ENCODE measurements at places on chromosomes 3 and 15.

DNA sequence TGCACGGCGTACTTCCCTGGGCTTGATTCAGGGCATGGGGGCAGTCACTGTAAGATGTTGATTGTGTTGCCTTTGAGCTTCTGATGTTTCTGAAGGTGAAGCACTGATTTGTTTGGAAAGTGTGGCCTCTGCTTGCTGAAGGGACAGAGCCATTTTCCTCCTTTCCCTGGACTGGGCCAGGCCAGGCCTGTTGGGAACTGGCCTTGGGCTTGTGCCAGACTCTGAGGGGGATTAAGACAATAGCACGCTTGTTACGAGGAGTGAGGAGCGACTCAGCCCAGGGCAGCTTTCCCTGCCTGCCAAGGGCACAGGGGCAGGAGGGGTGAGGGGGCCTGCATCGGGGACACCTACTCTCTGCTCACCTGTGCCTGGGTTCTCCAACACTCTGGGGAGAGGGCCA lies 42.9 kb downstream of the LINGO1 start:
- DNase-seq = no peak

DNA sequence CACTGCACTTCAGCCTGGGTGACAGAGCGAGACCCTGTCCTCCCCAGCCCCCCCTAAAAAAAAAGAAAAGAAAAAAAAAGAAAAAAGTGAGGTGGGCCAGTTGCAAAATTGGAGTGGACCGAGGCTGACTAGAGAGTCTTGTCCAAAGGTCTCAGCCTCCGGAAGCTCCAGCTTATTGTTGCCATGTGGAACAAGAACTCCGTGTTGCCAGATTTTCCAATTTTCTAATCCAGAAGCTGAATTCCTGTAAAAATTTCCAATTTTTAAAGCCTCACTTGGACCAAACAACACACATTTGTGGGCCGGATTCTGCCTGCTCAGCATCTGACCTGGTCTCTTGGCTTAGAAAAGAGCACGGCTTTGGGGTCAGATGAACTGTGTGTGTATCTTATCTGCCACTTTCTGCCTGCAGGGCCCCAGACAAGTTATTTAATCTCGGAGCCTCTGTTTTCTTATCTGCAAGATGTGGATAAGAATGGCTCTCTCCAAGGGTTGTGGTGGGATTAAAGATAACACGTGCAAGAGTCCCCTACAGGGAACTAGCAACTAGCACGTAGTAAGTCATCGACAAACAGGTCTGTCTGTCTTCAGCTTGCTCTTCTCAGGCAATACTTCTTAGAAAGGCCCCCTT lies 73.7 kb upstream of the TLE3 start:
- DNase-seq = no peak

DNA sequence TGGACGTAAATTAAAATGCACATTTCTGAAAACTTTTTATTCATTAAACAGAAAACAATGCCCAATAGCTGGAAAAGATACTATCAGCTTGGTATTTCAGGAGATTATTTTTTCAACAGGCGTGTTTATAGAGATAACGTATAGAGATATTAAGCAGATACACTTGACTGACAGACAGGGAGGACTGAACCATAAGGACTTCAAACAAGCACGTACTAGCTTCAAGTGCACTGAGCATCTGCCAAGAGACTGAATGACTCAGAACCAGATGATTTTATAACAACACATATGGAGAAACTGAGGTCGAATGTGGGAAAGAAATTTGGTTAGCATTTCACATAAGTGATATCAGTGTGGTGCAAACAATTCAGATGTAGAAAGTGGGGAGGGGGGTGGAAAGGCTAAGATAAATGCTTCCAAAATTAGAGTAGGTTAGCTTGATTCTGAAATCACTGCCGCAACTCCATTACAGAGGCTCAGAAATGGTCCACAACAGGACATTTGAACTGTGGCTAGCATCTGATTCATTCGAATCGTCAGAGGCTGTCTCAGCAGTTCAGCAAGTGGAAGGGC lies 103.5 kb downstream of the SEMA6D start:
- DNase-seq = no peak

- no peak for DNase-seq
These were observed 101.8 kb downstream of the DNAJB8 start for GRCh38 chr3:128364808-128365360.

DNA sequence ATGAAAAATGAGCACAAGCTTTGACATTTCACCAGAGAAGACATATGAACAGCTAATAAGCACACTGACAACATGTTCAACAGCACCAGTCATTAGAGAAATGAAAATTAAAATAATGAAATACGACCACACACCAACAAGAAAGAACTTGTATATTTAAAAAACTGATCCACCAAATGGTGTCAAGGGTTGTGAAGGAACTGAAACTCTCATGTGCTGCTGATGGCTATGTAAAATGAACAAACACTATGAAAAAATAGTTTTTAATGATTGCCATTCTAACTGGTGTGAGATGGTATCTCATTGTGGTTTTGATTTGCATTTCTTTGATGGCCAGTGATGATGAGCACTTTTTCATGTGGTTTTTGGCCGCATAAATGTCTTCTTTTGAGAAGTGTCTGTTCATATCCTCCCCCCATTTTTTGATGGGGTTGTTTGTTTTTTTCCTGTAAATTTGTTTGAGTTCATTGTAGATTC lies 193.8 kb downstream of the SCAPER start:
- no peak for DNase-seq

GRCh38 chr3:39378957-39379777 lies 4.0 kb upstream of the SLC25A38 start:
- DNase-seq = no peak

DNA sequence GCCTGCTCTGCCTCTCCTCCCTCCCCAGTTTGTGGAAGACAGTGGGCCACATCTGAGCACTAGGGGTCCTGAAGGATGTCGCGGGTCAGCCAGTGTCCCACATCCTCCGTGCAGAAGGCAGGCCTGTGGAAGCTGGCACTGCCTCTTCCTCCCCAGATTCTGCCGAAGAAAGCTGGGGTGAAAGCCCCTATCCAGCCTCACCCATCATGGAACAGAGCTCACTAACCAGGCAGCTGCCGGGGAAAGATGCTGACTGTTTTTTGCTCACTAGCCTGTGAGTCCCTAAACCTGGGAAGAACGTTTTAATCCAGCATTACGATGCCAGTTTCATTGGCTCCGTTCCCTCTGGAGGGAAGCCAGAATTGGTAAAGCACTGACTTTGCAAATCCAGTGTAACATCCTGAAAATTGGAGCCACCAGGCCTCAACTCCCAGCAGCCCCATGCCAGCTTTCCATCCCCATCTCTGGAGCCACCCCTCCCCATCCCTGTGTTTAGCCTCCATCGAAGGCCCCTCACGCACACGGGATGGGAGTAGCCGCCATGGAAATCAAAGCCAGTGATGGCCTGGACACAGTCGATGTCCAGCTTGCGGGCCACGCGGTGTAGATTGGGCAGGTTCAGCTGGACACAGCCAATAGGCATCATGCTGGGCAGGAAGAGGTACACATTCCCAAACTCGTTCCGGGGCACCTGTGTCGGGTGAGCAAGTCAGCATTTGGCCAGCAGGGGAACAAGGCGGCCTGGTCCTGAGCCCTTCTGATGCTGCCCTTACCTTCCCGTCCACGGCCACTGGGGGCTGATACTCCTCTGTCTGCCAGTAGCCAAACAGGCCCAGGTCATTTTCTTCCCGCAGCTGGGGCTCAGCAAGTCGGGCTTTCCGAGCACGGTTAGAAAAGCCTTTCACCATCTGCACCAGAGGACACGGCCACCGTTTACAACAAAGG lies 23.5 kb downstream of the TMEM43 start:
- no peak for DNase-seq

DNA sequence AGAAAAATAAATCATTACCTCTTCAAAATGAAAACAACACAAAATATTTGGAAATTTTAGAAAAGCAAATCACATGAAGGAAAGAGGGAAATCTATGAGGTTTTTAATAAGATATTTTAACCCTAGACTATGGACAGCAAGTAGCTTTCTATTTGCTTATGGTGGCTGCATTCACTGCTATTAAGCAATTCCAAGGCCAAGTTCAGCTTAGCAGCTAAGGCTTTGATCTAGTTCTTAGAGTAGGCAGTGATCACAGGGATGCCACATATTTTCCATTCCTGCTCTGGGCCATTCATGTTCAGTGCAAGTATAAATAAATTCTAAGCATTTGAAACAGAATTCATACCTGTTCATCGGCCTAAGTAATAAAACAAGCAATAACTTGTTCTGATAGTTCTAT lies 235.3 kb downstream of the CDIN1 start:
- no peak for DNase-seq

- DNase-seq = no peak
These were observed 412 bp downstream of the CHDH start for GRCh38 chr3:53845881-53846133.

GRCh38 chr15:45110256-45110820 lies 3.6 kb downstream of the DUOX2 start:
- DNase-seq = no peak

- DNase-seq = no peak
These were observed 567.3 kb downstream of the ROBO1 start for GRCh38 chr3:79200456-79200855.

GRCh38 chr3:193732391-193732790 lies 139.4 kb downstream of the OPA1 start:
- no peak for DNase-seq

DNA sequence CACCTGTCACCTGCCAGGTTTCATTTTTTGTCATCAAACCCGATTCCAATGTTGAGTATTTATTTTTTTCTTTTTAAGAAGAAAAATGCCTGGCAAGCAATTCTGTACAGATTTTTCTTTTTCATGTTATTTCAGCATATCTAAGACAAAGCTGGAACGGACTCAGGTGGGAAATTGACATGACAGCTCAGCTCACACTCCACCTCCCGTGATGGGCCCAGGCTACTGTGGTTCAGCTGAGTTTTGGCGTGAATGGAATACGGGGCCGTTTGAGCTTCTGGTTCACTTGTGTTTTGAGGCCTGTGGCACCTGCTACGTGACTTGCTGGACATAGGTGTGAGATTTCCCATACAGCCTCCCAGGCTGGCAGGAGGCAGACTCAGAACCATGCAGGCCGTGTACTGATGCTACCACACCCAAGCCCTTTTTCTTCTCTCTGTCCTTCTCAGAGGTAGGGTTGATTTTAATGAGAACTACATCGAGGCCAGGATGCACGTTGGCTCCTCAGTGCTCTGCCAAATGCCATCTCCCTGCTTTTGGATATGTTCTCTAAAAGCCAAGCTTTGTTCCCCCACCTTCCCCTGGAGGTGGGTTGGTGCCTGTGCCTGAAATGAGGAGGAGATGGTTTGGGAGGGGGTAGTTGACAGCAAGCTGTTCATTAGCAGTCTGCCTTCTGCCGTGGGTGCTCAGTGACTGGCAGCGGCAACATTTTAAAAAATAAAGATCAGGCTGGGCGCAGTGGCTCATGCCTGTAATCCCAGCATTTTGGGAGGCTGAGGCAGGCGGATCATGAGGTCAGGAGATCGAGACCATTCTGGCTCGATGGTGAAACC lies 48.7 kb downstream of the TRAK1 start:
- DNase-seq = no peak

DNA sequence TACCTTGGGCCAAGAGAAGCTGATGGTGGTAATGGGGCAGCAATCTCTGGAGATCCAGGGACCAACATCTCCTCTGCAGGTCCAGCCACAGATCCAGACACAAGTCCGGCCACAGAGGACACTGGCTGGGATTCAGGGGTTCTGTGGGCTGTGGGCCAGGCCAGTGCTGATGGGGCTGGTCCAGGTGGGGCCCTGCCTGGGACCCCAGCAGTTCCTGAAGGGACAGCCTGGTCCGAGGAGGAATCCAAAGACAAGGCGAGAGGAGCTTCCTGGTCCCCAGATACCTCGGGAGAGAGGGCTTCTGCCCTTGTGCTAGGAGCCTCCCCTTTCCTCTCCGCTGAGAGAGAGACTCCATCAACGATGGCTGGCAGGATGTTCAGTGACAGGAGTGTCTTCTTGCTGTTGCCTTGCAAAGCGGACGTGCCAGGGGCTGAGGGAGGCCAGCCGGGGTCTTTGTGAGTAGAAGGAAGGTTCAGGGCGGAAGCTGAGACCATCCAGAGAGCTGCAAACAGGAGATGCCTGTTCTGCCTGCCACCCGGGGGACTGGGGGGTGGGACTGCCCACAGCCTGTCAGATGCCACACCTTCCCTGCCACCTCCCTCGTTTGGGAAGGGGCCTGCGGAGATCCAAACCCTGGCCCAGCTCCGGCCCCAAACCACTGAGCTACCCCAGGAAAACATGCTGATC lies 24.5 kb upstream of the GOLGA6C start:
- no peak for DNase-seq

DNA sequence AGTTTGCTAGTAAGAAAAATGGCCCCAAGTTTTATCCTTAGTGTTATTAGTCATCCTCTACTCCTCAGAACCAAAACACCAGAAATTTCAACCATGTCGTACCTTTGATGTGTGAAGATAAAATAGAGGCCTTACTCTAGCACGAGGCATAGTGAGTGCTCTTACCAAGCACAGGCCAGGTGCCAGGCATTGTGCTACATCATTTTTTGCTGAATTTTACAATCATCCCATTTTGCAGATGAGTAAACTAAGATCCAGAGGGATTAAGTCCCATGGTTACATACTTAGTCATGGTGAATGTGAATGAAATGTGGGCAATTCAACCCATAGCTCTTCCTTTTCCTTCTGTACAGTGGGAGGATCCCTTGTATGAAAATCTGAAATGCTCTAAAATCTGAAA lies 15.2 kb downstream of the LMCD1 start:
- DNase-seq = no peak

DNA sequence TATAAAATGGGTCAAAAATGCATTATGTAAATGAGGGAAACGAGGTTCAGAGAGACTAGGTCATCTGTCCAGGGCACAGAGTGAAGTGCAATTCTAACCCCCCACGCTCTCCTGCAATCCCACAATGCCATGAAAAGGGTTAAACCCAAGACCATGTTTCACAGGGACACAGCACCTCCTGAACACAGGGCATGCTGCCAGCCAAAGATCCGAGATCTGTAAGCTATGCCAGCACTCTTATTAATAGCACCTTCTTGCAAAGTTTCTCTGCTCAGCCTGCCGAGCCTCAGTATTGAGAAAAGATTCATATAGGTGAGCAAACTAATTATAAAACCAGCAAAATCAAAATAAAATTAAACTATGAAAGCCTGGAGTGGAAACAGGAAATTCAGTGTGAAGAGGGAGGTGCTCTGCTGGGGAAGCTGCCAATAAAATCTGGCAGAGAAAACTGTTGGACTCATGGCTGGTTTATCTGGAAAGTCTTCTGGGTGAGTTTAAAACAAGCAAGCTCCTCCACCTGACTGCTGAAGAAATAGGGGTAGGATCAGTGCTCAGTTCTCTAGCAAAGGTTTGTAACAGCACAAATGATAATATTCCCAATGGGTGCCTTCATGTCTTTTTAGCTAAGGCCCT lies 50.3 kb downstream of the LRIG1 start:
- no peak for DNase-seq

DNA sequence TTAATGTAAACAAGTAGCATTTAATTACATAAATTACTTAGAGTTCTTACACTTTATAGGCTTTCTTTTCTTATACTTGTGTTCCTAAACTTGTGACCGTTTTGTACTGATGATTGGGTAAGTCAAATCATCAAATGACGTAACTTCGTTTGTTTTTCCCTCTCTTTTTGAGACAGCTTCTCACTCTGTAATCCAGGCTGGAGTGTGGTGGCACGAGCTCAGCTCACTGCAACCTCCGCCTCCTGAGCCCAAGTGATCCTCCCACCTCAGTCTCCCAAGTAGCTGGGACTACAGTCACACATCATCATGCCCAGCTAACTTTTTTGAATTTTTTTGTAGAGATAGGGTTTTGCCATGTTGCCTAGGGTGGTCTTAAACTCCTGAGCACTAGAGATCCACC lies 226.0 kb downstream of the TCF12 start:
- DNase-seq = no peak

All from hematopoietic multipotent progenitor cell (in vitro differentiated cells).